Stimulated activated CD4-positive, alpha-beta T cell treated with anti-CD3 and anti-CD28 coated beads, Interleukin-4, amount 100 ng/mL, for 4 hours (primary cell): ENCODE measurements at places on chromosomes 4 and X.
A peak's percentile ranks its signal among the peaks of the same experiment; 100 is the strongest.

GRCh38 chrX:18873189-18873791, 110.6 kb downstream of the PHKA2 start:
- DNase-seq = peak; percentile 8

GRCh38 chr4:5912614-5913019, 19.7 kb upstream of the CRMP1 start:
- no peak for DNase-seq

GRCh38 chrX:133983974-133984845, 1.2 kb downstream of the GPC3 start:
- no peak for DNase-seq

GRCh38 chrX:47232803-47233332, at the start of gene USP11:
USP11 (plus strand) TSS chrX:47233009; CDS start chrX:47233044, 35 bp downstream.
- peak; percentile 6 for DNase-seq
